ENCODE measurements at places on chromosomes 3 and 15. TPM values are rescaled to one million over a fixed set of nuclear protein-coding genes. Genes with fewer than 3 reads are reported as not detected.

- H3K27me3 ChIP-seq = no peaks in the 10 kb centered on the region
- DNase-seq = no peak
- no peaks in the 10 kb centered on the region for H3K4me1 ChIP-seq
- no peaks in the 10 kb centered on the region for H3K36me3 ChIP-seq
Observed at GRCh38 chr3:73556520-73557372, 68.0 kb downstream of the PDZRN3 start.

DNA sequence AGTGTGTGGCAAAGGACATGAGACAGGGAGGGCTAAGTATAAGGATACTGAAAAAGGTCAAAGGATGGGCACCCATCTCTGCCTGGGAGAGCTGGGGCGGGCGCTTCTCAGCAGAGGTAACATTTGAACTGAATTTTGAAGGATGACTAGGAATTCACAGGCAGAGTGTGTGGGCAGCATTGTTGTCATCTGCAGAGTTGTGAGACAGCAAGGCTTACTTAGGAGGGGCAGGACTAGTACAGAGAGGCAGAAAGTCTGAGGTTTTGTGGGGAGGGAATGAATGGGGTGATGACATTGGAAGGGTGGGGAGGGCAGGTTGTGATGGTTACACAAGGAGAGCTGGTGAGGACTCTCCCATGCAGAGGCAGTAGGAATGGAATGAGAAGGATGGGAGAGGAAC is 84.1 kb upstream of the PRR23C start:
- no peak for DNase-seq
- H3K27me3 ChIP-seq = no peaks in the 10 kb centered on the region
- no peaks in the 10 kb centered on the region for H3K4me1 ChIP-seq
- H3K4me3 ChIP-seq = no peak overlapping the region
- no peak overlapping the region for H3K27ac ChIP-seq

DNA sequence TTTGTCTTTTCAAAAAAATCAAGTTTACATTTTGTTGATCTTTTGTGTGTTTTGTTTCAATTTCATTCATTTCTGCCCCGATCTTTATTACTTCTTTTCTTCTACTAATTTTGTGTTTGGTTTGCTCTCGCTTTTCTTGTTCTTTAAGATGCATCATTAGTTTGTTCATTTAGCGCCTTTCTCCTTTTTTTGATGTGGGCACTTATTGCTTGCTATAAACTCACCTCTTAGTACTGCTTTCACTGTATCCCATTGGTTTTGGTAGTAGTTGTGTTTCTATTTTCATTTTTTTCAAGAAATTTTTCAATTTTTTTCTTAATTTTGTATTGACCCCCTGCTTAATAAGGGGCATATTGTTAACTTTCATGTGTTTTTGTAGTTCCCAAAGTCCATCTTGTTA is 34.4 kb downstream of the PRKCI start:
- no peak overlapping the region for H3K4me3 ChIP-seq
- no peaks in the 10 kb centered on the region for H3K4me1 ChIP-seq
- DNase-seq = no peak
- peaks cover 10% of the 10 kb centered on the region for H3K36me3 ChIP-seq

SCAANT1 gene
- not detected for total RNA-seq
